ENCODE measurements at places on chromosomes 5 and 9. TPM values are rescaled to one million over a fixed set of nuclear protein-coding genes. Genes with fewer than 3 reads are reported as not detected.

Gene SLC36A2
- polyA plus RNA-seq: 0.20 TPM

DNA sequence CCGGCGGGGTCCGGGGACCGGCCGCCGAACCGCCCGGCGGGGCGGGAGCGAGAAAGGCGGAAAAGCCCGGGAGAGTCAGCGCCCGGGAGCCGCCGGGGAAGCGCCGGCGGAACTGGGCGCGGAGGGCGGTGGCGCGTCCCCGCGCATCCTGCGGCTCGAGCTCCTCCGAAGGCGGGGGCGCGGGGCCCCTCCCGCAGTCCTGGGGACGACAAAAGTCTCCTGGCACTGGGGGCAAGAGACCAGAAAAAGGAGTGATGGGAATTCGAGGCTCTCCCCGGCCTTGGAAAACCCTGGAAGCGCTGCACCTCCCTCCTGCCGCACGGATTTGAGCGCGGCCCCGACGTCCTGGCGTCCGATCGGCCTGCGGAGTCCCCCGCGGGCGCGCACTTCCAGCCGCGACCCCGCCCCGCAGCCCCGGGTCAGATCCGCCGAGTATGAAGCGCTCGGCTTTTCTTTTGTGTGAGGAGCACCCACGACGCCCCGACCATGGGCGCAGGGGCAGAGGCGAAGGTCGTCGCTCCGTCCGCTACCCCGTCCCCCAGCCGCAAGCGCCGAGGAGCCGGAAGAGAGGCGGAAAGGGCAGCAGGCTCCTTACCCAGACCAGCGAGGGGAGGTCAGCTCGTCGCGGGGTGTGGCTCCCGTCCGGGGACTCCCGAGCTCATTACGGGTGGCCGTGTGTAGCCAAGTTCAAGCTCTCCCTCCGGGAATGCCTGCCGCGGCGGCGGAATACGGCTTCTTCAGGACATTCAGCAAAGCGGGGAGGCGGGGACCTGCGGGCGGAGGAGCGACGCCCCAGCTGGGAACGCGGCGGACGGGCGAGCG lies at the start of gene EPB41L4A:
Gene EPB41L4A, minus strand, starts transcription at position 114 of the 822 bp plus-strand sequence. CDS start 238 bp downstream, outside the sequence.
- DNase-seq: no peak

DNA sequence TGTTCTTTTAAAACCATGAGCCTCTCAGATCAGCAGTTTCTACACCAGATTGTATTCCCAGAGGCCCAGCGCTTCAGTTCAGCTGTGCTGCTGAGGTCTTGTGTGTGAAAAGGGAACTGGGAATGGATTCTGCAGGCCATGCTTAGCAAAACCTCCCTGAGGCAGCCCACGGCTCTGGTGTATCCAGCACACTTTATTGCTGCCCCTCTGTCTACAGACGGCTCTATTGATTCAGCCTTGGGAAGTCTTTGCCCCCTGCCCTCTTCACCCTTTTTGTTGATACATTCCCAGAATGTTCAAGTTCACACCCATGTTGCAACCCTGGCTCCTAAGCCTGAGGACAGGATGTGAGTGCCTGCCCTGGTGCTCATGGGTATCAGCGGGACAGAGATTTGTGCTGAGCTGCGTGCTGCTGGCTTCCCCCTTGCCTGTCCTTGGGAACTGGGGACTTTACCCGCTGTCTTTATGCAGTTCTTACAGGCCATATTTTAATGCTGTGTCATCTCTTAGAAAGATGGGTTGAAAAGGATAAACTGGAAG lies 37.3 kb downstream of the ARHGAP26 start:
- no peak for DNase-seq

GRCh38 chr5:169374111-169374510 lies 73.2 kb upstream of the SLIT3 start:
- no peak for DNase-seq

Gene PAIP1
- polyA plus RNA-seq: 184 TPM

GRCh38 chr5:122602700-122603099 lies 172.2 kb upstream of the SNX2 start:
- DNase-seq: no peak

GRCh38 chr9:72667181-72667580 lies 145.8 kb downstream of the TMC1 start:
- no peak for DNase-seq

DNA sequence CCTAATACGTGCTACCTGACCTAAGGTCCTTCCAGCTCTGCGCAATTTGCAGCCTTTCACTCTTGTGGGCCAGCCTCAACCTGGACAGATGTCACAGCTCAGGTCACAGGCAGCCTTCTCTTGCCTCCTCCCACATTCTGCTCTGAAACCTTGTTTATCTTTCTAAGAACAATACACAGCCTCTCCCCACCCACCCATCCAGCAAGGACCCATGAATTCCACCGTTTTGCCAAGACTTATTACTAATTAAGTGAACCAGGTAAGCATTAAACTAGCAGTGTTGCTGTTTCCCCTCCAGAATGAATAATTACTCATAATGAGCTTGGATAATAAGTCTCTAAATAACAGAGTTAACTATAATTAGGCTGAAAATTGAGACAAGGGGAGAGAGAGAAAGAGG lies 11.0 kb downstream of the FABP6 start:
- no peak for DNase-seq

Gene SPINK6
- polyA plus RNA-seq: not detected

Gene SLC25A2
- not detected for polyA plus RNA-seq

DNA sequence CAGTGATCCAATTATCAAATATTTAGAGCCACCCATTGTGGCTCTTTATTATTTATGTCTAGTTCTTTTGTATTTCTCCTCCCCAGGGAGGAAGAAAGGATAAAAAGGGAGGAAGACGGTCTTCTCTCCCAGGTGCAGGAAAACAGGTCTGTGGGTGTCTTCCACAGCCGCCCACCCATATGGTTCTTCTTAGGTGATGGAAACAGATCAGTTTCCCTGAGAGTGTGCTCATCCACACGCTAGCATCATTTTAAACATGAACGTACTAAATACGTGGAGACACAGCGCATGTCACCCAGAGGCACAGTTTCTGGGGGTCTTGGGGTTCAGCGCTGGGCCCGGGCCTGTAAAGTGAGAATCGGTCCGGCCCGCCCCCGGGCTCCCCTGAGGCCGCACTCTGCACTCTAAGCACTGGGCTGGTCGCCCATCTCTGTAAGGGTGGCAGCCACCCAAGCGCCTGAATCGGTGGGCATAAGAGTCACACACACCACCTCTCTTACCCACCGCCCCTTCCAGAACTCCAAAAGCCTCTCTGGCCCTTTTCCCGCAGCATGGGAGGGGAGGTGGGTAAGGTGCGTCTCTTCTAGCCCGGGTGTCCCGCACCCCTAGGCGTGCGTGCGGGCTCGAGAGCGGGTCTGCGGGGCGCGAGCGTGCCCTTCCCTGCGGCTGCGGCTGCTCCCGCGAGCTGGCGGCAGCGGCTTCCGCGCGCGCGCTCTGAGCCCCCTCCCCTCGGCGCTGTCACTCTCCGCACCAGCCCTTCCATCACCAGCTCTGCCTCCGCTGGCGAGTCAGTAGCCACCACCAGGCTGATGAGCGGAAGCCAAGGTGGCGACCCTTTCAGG lies 1.3 kb downstream of the PTCH1 start:
- no peak for DNase-seq

Gene SCGB3A1
- 1.6 TPM for polyA plus RNA-seq

GRCh38 chr5:128920345-128921215 lies 44.7 kb upstream of the SLC27A6 start:
- DNase-seq: no peak

DNA sequence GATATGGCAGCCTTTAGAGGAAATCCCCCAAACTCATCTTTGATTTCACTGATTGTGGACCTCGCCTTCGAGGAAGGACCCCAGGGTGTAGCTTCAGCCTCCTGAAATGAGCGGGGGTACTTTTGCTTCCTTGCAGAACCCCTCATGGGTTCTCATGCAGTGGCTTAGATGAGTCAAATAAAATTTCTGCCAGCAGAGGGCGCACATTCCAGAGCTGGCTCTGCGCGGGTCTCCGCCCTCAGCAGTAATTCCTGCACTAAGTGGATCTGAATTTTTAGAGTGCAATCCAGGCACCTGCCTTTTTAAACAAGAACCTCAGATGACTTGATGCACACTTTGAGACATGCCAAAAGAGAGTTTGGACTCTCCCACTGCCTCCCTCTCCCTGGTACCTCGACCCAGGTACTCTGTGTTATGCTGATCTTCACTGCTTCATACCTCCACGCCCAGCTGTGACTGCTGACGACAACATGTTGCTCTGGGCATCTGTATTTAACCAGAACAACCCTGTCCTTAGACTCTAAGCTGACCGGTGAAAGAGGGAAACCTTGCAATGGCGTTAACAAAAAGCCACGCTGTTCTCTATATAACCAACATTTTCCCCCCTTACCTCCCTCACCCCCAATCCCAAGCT lies 7.3 kb downstream of the EGFLAM start:
- peak; percentile 42 for DNase-seq

DNA sequence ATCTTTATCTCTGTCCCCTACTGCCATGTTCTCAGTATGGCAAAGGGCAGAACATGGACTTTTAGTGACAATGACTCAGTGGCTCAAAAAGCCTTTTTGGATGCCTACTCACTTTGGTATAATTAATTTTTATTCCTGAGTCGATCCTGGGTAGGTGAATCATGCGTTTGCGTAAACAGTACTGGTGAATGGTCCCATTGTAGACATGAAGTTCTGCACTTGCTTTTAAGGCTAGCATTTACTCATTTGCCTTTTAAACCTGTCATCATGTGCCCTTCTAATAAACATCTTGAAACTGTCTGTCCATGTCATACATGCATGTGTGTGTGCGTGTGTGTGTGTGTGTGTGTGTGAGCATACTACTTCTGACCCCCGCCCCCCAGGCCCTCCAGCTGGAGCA lies 223.0 kb downstream of the AUH start:
- no peak for DNase-seq

GRCh38 chr5:13632676-13633075 lies 311.8 kb downstream of the DNAH5 start:
- no peak for DNase-seq

- no peak for DNase-seq
Measured at GRCh38 chr5:65760504-65761275, 38.7 kb downstream of the NLN start.

- no peak for DNase-seq
Measured at GRCh38 chr5:150295741-150296486, 6.3 kb upstream of the CAMK2A start.

DNA sequence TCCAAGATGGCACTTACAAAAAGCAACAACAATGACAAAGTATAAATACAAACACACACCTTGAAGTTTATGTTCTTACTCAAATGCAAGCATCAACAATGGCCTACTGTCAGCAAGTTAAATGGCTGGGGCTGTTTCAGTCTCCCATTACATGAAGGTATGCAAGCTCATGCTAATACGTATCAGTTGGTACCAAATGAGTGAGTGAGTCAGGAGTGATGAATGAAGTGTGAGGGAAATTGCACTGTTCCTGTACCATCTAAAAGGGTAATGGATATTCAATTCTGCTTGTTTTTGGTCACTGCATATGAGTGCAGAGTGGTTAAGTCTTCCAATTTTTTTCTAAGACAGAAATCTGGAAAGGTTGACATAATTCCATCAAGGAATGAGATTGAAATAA lies 964.9 kb downstream of the MAT2B start:
- DNase-seq: no peak

- DNase-seq: no peak
Measured at GRCh38 chr5:58274191-58274590, 185.7 kb downstream of the PLK2 start.

- no peak for DNase-seq
Measured at GRCh38 chr5:72523960-72524582, 16.9 kb upstream of the ZNF366 start.

DNA sequence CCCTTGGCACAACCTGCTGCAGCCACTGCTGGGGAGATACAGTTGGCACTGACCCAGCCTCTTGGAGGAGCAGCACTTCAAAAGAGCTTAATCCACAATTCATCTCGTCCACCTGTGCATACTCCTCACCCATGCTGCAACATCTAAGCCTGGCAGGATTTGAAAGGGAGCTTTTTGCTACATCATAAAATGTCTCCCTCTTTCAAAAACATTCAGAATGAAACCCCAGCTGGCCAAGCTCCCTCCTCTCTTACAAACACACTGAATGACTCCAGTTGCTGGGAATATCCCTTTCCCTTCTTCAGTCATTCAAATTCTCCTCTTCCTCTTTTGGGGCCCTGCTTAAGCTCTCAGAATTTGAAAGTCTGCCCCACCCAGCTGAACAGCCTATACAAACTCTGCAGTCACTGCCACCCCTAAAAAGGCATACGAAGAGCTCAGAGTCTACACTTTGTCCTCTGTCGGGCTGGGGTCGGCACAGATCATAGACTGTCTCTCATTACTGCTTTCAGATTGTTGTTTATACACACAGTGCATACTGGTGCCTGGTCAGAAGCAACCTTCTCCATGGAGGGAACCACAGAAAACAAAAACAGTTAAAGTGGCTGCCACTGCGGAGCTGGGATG lies 8.8 kb upstream of the C5orf15 start:
- no peak for DNase-seq

GRCh38 chr5:158409507-158409906 lies 550.6 kb upstream of the CLINT1 start:
- no peak for DNase-seq

- no peak for DNase-seq
Measured at GRCh38 chr9:15243081-15243480, 63.9 kb downstream of the TTC39B start.

Gene PCDHGA1
- 0.47 TPM for polyA plus RNA-seq

DNA sequence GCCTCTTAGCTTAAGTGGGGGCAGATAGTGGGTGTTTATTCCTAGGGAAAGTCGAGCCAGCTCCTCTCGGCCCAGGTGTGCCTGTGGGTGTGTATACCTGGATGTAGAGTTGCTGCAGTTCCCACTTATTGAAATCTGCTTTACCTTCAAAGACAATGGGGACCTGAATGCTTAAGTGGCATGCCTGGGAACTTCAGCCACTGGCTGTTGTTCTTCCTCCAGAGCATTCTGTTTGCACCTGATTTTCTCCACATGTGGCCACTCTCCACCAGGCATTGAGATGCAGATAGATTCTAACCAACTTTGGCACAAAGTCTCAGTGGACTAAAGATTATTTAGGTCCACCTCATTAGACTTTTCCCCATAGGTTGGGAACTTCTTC lies 186.8 kb downstream of the ZNF462 start:
- DNase-seq: no peak

- peak; percentile 76 for DNase-seq
Measured at GRCh38 chr5:180868960-180869359, 7.9 kb upstream of the ZFP62 start.

Gene CEP72
- 9.7 TPM for polyA plus RNA-seq

- no peak for DNase-seq
Measured at GRCh38 chr5:172150514-172151425, 37.3 kb downstream of the STK10 start.

- DNase-seq: no peak
Measured at GRCh38 chr5:122311961-122312590, at the start of gene SNCAIP. SNCAIP (plus strand) TSS chr5:122312237; CDS start chr5:122391135, 78,898 bp downstream.

Data from left renal pelvis (tissue), 4 donors.